ENCODE measurements at places on chromosomes 11 and 22. TPM values are rescaled to one million over a fixed set of nuclear protein-coding genes. Genes with fewer than 3 reads are reported as not detected.

- DNase-seq = no peak
Observed at GRCh38 chr22:35432228-35432905, 32.4 kb downstream of the MCM5 start.

DNA sequence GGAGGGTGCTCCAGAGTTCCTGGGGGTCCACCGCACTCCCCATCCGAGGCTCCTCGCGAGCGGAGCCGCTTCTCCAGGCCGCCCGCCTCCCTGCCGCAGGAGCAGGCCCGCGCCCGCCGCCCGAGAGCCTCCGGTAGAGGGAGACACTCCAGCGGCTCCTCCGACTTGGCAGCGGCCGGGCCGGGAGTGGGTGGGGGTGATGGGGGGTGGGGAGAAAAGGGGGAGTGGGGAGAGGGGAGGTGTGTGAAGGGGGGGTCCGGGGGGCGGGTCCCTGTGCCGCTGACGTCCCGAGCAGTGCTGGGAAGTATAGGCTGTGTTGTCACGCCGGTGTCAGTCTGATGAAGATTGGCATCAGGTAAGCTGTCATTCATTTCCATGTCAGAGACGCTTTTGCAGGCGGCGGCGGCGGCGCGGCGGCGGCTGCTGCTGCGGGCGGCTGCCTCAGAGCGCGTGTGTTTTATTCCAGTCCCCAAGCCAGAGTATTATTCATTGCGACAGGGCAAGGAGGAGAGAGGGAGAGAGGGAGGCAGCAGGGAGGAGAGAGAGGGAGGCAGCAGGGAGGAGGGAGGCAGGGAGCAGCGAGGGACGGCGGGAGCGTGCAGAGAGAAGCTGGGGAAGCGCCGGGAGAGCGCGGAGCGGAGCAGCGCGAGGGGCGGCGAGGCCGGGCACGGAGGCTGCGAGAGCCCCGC is at the start of gene PKNOX2:
TSS of gene PKNOX2 (plus strand) at position 330 of the 689 bp plus-strand sequence. CDS start 186,555 bp downstream, outside the sequence.
- peak; percentile 81 for DNase-seq

GRCh38 chr22:18024956-18025720 is 777 bp upstream of the MICAL3 start:
- DNase-seq = no peak

- DNase-seq = peak; percentile 6
Observed at GRCh38 chr11:111603611-111604130, 1.4 kb downstream of the SIK2 start.

Gene ASPHD2
- 14.3 TPM for total RNA-seq

- no peak for DNase-seq
Observed at GRCh38 chr11:6578134-6578533, 25.3 kb downstream of the RRP8 start.

Gene SOX6
- 17.1 TPM for total RNA-seq

GRCh38 chr11:7657306-7658025 is 15.8 kb downstream of the CYB5R2 start:
- peak; percentile 44 for DNase-seq

DNA sequence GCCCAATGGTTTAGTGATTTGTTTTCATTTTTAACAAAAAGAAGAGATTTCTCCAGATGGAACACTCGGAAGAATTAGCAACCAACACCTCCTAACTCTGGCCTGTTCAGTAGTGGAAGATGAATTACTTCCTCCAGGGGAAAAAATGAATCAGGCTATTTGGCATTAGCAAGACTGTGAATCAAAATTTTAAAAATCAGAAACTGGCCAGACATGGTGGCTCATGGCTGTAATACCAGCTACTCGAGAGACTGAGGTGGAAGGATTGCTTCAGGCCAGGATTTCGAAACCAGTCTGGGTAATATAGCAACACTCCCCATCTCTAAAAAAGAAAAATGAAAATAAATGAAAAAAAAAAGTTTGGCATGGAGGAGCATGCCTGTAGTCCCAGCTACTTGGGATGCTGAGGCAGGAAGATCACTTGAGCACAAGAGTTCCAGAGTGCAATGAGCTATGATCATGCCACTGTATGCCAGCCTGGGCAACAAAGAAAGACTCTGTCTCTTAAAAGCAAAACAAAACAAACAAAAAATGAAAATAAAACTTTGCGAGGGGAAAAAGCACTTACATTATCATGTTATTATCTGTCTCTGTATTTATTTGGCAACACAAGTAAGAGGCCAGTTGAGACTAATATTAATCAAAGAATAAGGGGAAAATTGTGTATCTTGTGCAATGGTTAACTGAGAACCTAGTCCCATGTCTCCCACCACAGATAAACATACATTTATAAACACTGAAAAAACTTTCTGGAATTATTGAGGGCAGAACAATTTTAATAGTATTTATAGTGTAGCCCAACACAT is 796.3 kb upstream of the ANO3 start:
- no peak for DNase-seq

Gene CHRNA10
- total RNA-seq = 0.41 TPM

DNA sequence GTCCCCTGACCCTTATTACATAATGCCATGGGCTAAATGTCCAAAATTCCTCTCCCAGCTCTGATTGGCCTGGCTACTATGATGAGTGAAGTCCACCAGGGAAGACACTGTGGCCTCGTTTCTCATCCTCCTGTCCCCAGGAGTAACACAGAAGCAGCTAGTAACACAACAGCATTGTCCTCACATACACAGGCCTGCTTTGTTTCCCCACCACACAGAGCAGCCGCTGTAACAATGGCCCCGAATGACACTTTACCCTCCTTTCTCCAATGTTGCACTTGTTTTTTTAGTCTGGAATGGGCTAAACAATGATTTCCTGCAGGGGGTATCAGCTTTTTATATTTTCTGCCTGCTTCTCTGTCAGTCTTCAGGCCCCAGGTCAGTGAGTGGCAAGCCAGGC is at the start of gene PRR5L:
TSS of gene PRR5L (plus strand) at position 363 of the 400 bp plus-strand sequence. CDS start 104,834 bp downstream, outside the sequence.
- DNase-seq = peak; percentile 42

GRCh38 chr22:19871845-19872778 is 17.4 kb upstream of the GNB1L start:
- DNase-seq = no peak

- no peak for DNase-seq
Observed at GRCh38 chr22:40014667-40015248, 20.0 kb downstream of the FAM83F start.

Gene TANGO2
- total RNA-seq = 8.2 TPM

- peak; percentile 28 for DNase-seq
Observed at GRCh38 chr22:35840302-35840739, 122.6 kb downstream of the APOL5 start.

Gene C11orf86
- not detected for total RNA-seq

Gene CRYBB2
- not detected for total RNA-seq

Gene GAB4
- not detected for total RNA-seq

Gene SBF1
- total RNA-seq = 89.3 TPM

DNA sequence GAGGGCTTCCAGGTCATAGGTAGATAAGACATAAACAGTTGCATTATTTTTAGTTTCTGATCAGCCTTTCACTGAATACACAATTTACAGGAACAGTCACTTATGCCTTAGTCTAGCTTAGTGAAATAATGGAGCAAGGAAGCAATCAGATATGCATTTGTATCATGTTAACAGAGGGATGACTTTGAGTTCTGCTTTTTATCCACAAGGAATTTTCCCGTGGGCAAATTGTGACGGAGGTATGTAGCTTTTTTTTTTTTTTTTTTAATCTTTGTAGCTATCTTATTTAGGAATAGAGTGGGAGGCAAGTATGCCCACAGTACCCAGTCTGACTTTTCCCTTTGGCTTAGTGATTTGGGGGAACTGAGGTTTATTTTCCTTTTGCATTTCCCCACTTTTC is 3.4 kb upstream of the NLRP10 start:
- DNase-seq = no peak

Measured in frontal cortex (tissue), 4 donors.